ENCODE measurements at places on chromosomes 1 and 21.
A peak's percentile ranks its signal among the peaks of the same experiment; 100 is the strongest.

- peak; percentile 54 for DNase-seq
Measured at GRCh38 chr21:35102488-35103371, 53.6 kb upstream of the RUNX1 start.

- no peak for DNase-seq
Measured at GRCh38 chr1:13775459-13775858, 75.5 kb downstream of the PRDM2 start.

DNA sequence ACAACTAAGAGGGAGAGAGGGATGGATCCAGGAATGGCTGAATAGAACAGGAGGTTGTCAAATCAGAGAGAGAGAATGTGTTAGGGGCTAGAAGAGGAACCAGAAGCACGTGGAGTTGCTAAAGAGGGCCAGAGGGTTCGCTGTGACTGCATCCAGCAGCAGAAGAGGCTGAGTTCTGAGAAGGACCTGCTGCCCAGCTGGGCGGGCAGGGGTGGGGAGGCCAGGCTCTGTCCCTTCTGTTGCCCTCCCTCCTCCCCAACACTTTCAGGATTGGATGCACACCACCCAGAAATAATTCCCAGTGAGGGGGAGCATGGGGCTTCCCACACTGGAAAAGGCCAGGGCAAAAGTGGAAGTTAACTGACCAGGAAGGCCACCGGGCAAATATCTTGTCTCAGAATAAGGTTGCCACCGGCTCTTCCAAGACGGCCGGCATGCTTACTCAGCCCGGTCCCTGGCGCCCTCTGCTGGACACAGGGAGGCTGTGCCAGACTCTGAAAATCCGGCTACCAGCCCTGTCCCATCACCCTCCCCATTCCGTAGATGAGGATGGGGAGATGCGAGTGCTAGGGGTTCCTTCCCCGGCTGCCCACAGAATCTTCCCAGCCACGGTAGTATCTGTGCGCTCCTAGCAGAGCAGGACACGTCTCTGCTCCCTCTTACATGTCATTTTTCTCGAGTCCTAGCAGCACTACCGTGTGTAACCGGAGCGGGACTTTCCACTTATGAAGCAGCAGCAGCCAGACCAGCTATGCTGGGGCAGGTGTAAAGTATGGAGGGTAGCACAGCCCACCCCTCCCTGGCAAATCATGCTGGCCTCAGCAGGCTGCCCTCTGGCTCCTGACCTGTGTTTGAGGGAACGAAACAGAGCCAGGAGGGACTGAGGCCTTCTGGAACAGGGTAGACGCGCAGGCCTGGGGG is 46.8 kb upstream of the A3GALT2 start:
- peak; percentile 86 for DNase-seq

DNA sequence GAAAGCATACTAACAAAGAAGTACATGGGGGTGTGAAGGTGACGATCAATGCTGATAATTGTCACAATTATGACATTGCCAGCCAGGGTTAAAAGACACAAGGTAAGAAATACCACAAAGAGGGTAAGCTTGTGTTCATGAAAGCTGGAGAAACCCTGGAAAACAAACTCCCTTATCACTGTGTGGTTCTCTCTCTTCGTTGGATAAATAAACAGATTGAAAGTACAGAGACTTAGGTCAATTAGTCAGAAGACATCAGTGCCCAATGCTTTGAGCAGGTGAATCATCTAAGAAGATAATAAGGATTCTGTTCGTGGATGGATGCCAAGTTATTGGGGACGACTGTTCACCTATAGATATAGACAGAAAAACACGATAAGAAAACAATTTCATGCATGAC is 22.4 kb upstream of the FCER1A start:
- no peak for DNase-seq

- no peak for DNase-seq
Measured at GRCh38 chr1:247211339-247211738, 39.5 kb upstream of the ZNF124 start.

DNA sequence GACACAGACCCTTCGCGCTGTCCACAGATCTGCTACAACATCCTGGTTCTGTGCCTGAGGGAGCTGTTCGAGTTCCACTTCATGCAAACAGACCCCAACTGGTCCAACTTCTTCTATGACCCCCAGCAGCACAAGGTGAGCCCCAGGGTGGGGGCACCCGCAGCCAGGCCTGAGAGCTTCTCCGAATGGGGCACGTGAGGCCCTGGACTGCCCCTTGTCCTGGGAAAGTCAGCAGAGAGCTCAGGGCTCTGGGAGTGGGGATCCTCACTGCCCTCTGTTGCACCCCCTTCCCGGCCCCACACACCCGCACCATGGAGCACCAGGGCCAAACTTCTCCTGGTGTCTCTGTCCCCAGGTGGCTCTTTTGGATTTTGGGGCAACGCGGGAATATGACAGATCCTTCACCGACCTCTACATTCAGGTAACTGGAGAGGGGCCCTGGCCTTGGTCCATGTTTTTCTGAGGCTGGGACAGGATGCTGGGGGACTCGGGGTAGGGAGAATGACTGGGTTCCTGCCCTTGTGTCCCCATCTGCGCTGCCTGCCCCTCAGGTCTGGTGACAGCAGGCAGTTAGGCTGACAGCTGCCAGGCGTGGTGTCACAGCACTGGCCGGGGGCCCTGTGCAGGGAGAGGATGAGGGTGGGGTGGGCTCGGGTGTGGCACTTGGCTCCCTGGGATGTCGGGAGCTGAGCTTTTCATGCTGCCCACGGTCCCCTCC is 44.6 kb downstream of the COQ8A start:
- peak; percentile 87 for DNase-seq

Data from psoas muscle (tissue), 8 donors.